ENCODE measurements at places on chromosomes 3 and 15.

- DNase-seq = no peak
These were observed 173.4 kb upstream of the TP63 start for GRCh38 chr3:189457631-189458412.

DNA sequence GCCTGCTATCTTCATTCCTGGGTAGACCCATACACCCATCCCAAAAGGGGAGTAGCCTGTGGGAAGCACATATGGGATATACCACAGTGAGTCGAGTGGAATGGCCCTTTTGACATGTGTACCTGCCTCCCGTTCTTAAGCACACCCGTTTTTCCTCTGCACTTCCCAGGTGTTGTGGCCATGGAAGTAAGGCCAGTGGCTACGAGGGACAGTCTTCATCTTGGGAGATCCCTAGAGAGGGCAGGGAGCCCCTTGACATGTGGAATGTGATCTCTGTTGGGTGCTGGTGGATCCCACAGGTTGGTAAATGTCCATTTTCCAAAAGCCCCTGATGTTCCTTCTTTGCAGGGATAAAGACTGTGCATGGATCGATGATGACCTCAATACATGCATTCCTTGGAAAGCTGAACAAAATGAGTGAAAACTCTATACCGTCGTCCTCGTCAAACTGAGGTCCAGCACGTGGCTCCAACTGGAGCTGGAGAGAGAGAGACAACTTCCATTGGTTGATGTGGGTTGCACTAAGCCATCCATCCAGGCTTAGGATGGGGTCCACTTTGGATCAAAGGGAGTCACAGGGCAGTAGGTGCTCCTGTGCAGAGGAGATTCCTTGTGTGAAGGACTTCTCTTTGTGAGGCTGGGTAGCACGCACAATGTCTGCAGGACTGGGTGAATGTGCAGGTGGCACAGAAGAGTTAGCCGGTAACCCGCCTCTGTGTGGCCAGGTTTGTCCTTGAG, 136.8 kb downstream of the SNRPN start:
- no peak for DNase-seq

- no peak for DNase-seq
These were observed 301.7 kb upstream of the ATP11B start for GRCh38 chr3:182491577-182491976.

- DNase-seq = no peak
These were observed 165.2 kb upstream of the MYRIP start for GRCh38 chr3:39644176-39644575.

DNA sequence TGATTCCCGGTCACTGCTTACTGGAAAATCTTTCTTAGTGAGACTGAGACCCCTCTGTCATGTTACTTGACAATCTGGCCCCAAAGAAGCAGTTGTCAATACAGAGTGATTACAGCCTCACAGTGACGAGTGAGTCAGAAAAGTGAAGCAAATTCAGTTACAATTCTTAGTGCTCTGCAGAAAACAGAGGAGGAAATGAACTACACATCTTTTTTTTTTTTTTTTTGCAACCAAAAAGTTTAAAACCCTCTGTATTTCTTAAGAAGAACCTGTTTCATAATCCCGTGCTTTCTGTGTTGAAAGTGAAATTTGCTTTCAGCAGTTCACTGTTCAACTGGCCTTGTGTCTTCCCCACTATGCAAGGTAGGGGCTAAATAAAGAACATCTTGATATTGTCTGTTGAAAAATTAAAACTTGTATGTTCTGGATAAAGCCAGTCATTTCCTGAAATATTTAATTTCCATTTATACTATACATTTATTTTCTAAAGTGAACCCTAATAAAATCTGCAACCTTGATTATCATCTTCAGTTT, 1.9 kb downstream of the AQP9 start:
- no peak for DNase-seq

- no peak for DNase-seq
These were observed 89.7 kb downstream of the TRIM42 start for GRCh38 chr3:140767566-140767965.

- no peak for DNase-seq
These were observed 65.8 kb upstream of the PLCL2 start for GRCh38 chr3:16818945-16819344.

- no peak for DNase-seq
These were observed 928.1 kb downstream of the TUSC7 start for GRCh38 chr3:117637666-117638065.

DNA sequence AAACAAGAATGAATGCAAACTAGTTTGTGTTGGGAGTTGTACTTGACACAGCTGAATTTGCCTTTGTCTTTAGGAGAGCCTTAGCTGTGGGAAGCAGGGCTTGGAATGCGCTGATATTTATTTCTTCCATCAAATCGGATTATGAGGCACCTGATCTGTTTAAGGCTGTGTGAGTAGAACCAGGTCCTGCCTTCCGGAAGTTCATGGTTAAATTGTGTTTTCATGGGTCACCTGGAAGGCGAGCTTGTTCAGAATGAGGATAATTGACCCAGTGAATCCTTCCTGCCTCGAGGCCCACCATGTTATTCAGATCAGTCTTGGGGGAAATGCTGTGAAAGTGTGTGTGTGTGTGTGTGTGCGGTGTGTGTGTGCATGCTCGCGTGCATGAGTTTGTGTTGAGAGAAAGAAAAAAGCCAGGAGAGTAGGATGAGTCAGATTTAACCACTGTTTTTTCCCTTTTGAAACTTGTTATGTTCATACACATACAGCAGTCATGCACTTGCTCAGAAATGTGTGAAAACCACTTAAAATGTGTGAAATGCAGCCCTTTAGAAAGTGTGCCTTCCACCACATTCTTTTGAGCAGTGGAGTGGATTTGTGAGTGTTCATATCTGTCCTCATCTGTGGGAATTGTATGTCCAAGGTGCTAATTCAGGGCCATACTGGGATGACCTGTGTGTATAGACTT, 36.7 kb downstream of the SMAD3 start:
- no peak for DNase-seq

DNA sequence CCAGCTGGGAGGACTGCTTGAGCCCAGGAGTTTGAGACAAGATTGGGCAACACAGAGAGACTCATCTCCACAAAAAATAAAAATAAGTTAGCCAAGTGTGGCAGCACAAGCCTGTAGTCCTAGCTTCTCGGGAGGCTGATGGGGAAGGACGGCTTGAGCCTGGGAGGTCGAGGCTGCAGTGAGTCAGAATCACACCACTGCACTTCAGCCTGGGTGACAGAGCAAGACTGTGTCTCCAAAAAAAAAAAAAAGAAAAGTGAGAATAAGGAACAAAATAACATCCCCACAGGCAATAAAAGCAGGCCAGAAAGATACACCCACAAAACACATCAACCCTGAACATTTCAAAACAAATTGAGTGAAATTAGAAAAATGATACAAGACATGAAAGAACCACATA, 48.7 kb upstream of the OCA2 start:
- DNase-seq = no peak

GRCh38 chr3:3836845-3837244, 37.6 kb downstream of the LRRN1 start:
- DNase-seq = no peak

GRCh38 chr3:85475346-85475745, 516.6 kb downstream of the CADM2 start:
- DNase-seq = no peak

DNA sequence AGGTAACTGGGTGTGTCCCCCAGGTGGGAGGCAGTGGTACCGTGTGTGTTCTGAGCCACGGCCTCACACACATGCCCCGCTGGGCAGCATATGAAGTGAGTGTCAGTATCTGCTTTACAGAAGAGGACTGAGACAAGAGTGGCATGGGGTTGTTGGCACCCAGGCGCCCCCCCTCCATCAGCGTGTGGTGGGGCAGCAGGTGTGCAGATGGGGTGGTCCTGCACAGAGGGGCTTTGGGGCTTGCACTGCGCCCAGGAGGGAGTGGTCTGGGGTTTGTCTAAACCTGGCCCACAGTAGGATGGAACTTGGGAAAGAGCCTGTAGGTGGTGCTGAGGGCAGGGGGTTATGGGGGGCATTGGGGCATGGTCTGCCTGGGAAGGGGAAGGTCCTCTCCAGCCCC, 176.0 kb downstream of the APBA2 start:
- DNase-seq = no peak

GRCh38 chr15:59424616-59425015, 13.4 kb upstream of the FAM81A start:
- no peak for DNase-seq

DNA sequence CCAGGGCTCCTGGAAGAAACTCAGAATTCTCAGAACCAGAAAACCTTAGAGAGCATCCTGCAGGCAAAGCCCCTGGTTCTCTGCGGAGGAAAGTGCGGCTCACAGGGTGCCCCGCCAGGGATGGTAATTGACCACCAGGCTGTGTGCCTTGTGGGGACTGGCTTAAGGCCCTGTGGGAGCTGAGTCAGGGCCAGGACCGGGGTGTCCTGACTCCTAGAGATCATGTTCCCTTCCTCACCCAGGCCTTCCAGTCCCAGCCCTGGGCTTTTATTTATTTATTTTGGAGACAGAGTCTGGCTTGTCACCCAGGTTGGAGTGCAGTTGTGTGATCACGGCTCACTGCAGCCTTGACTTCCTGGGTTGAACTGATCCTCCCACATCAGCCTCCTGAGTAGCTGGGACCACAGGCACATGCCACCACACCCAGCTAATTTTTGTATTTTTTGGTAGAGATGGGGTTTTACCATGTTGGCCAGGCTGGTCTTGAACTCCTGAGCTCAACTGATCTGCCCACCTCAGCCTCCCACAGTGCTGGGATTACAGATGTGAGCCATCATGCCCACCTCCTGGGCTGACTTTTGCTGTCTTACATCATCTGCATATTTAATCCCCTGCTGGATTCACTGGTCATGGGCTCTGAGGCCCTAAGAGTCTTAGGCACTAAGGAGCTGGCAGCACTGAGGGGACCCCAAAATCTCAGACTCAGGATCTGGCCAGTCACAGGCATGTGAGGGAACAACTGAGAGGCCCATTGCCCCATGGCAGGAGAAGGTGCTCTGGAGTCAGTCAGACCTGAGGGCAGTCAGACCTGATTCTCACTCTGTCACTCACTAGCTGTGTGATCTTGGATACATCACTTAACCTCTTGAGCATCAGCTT, 20.4 kb upstream of the LAMP3 start:
- no peak for DNase-seq

- DNase-seq = no peak
These were observed 3.7 kb downstream of the SENP7 start for GRCh38 chr3:101509281-101509680.

- DNase-seq = no peak
These were observed 105.7 kb downstream of the IGF1R start for GRCh38 chr15:98753726-98754656.

GRCh38 chr15:39947401-39948197, 13.7 kb downstream of the EIF2AK4 start:
- no peak for DNase-seq

DNA sequence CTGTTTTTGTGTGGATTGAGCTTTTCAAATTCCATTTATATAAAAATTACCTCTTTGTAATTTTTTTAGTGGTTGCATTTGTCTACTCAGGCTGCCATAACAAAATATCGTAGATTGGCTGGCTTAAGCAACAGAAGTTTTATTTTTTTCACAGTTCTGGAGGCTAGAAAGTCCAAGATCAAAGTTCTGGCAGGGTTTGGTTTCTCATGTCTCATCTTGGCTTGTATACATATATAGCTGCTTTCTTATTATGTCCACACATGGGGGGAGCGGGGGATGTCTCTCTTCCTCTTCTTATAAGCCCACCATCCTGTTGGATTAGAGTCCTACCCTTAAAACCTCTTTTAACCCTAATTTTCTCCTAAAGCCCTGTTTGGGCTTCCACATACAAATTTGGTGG, 28.5 kb downstream of the MGA start:
- no peak for DNase-seq

- no peak for DNase-seq
These were observed 546.7 kb upstream of the ADAMTS9 start for GRCh38 chr3:65234499-65234898.

Data from NCI-H2107 (cell line).